ENCODE measurements at places on chromosomes 11 and 22.

DNA sequence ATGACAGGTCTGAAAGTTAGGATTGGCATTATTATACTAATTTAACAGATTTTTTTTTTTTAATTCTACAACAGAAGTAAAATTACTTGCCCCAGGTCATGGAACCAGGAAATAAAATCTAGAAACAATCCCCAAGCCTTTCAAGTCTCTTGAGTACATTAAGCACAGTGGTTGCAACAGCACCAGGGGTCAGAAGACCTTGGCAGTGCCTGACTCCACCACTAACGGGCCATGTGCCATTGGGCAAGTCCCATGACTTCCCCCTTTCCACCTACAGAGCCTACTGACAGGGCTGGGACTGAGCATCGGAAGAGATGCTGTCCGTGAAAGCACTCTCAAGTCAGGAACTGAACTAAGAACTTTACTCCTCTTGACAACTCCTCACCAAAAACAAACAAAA lies 98.6 kb upstream of the AKIP1 start:
- no peak for DNase-seq

DNA sequence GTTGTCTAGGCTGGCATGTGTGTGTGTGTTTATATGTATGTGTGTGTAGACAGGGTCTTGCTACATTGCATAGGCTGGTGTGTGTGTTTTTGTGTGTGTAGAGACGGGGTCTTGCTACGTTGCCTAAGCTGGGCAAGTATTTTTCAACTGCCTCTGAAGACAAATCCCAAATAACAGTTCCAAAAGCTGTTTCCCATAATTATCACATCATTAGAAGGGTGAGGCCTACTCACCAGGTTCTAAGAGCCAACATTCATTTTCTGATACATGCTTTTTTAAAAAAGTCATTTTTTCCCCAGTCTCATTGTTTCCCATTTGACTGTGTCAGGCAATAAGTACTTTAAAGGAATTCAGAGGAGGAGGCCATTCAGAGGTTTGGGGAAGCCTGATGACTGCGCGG lies 22.8 kb downstream of the SAA1 start:
- DNase-seq, result no peak

DNA sequence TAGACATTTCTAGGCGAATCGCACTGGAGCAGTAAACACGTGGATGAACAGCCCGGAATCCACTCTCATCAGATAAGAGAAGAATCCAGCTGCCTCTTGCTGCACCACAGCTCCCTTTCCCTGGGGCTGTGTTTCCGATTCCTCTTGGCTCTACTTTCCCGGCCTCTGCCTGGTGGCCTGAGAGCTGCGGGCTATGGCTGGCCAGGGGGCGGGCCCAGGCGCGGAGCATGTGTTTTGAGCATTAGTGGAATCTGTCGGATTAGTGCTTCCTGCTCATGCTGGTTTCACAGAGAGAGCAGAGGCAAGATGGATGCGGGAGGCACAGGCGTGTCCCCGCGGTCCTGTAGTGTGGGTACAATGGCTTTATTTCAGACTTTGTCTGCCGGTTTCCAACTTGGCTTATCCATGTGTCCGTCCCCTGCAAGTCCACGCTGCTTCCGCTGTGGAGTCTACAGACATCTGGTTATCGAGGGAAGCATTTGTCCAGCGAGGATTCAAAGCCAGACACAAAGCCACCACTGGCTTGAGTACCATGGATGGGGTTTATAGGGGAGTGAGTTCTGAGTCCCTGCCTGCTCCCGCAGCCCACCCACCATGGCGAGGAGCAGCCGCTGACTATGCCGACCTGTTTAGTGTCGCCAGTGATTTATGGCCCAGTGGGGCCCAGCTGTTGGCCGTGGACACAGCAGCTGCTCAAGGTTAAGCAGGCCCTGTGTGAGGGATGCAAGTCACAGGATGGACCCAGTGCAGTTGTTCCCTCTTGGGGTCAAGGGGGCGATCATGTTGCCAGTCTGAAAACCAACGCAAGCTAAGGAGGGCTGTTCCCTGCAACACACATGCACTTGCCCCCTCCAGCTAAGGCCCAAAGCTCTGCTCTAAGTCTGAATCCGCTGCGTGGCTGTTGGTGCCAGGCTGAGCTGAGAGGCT lies 43.3 kb upstream of the EP300 start:
- DNase-seq, result no peak

DNA sequence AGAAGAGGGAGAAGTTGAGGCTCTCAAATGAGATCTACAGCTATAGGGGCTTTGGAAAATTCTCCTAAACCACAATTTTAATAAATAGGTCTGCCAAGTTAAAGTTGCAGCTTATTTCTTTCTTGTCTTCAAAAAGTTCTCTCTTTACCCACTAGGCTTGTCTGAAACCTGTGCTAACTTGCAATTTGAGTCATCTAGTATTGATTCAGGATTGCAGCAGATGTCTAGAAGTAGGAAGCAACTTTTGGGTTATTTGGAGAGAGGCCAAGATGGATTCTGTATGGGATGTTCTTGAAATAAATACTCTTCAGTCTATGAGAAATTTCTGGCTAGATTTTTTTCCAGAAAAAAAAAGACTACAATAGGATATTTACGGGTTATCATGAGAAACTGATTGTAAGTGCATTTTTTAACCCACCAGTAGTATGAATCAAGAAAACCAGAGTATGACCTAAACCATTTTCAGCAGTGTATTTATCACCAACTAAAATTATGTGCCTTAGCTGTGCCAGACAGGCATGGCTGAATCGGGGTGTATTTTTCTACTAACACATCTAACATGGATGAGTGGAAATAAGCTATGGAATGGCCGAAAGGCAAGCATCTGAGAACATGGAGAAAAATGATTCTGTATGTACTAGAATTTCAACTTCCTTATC lies 4.9 kb upstream of the RAB38 start:
- DNase-seq, result no peak

DNA sequence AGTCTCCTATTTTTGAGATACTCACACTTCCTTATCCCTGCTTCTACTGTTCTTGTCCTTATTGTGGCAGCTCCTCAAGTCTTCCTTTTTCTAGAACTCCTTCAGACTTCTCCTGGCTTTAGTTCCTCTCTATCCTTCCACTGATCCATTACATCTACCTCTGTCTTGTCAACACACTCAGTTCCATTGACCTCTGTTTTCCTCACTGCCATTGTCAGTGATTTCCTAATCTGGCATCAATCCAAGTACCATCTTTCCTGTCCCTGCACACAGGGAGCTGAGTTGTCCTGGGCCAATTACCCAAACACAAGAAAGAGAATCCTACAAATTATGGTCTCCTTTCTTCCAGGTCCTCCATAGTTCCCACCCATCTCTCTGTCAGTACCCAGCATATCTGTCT lies 27.9 kb upstream of the RIC3 start:
- DNase-seq, result no peak

- no peak for DNase-seq
Measured at GRCh38 chr11:129639300-129639699, 176.3 kb upstream of the TMEM45B start.

GRCh38 chr22:49353235-49353634 lies 474.4 kb downstream of the BRD1 start:
- no peak for DNase-seq

DNA sequence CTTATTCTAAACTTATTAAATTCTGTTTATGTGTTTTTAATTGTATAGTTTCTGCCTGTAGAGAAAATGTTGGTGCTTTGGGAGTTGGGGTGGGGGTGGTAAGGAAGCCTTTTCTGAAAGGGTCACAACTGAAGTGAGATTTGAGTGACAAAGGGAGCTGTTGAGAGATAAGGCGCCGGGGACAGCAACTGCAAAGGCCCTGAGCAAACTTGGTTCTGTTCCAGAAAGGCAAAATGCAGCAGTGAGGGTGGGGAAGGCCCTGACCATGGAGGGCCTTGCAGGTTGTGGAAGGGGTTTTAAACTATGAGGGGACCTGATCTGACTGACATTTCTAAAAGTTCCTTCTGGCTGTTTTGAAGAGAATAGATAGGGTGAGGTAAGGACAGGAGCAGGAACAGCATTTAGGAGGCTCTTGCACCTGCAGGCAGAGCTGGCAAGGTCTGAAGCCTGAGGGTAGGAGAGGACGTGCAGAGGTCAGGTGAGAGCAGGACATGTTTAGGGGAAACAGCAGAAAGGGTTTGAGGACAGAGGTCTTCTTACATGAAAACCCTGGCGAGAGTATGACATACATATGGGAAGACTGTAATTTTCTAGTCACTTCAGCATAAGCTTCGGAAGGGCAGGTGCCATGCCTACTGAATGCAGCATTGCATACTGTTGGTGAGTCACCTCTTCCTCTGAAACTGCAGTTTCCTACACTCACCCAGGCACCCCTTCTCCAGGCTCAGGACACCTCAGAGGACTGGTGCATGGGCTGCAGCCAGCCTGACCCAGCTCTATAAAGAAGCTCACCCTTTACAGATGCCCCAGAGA lies 190.7 kb downstream of the SNX19 start:
- no peak for DNase-seq

GRCh38 chr11:134536219-134536618 lies 124.2 kb upstream of the B3GAT1 start:
- no peak for DNase-seq

DNA sequence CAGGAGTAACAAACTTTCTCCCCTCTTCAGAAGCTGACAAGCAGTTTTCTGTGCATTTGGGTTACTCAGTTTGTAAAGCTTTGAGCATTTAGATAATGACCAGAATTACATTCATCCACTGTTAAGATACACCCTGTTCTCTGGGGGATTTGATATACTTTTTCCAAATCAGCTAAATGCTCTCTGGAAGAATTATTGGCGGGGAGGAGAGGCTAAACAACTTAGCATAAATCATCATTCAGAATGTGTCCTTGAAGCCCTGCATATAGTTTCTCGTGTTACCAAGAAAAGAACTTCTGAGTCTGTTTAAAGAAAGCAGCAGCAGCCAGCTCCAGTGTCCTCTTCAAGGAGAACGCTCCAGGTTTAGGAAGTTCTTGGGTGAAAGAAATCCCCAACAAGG lies 54.9 kb upstream of the LDLRAD3 start:
- DNase-seq, result no peak

- DNase-seq, result no peak
Measured at GRCh38 chr11:83545494-83546260, 259.5 kb upstream of the CCDC90B start.

DNA sequence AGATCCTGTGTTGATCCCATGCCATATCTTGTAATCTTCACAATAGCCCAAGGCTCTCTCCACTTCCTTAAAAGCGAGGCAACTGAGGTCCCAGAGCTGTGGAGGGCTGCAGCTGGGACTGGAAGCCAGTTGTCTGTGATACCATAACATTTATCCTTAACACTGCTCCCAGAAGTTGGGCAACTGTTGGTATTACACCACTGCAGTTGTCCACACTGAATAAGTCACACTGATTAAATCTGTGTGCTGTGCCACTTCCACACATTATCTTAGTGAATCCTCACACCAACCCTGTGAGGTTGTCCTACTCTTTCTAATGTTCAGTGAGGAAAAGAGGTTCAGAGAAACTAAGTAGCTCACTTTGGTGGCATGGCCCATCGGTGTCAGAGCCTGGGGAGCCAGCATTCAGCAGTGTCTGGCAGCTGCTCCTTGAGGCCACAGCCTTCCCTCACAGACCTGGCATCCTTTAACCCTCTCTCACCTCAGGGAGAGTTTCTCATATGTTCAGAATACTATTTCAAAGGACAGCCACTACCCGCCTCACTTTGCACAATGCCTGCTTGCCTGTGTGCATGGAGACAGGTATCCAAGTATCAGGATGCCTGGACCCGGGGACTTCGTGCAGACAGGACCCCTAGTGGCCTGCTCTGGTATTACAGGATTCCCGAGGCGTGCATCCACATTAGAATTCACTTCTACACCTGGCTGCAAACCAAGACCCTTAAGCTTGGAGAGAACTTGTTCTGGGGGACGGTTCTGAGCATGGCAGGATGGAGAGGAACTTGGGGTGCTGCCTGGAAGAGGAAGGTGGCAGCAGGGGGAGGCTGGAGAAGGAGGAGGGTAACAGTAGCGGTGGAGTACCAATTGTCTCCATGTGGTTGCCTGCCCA lies 221.9 kb upstream of the TBCEL start:
- peak; percentile 51 for DNase-seq

DNA sequence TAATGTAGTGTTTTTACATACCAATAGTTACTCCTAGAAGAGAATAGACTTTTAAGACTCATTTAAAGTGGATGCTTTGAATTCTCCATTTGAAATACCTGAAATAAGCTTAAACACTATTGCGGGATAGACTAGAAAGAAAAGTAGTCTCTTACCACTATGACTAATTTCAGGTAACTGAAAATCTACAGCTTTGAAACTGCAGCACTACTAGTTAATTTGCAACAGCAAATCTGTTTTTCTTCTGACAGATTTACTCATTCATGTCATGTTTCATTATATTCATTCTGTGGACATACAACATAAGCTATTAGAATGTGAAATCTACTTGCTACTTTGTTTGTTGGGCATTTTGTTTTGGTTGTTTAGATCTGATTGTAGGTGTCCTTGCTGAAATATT lies 153.6 kb downstream of the MAML2 start:
- no peak for DNase-seq

DNA sequence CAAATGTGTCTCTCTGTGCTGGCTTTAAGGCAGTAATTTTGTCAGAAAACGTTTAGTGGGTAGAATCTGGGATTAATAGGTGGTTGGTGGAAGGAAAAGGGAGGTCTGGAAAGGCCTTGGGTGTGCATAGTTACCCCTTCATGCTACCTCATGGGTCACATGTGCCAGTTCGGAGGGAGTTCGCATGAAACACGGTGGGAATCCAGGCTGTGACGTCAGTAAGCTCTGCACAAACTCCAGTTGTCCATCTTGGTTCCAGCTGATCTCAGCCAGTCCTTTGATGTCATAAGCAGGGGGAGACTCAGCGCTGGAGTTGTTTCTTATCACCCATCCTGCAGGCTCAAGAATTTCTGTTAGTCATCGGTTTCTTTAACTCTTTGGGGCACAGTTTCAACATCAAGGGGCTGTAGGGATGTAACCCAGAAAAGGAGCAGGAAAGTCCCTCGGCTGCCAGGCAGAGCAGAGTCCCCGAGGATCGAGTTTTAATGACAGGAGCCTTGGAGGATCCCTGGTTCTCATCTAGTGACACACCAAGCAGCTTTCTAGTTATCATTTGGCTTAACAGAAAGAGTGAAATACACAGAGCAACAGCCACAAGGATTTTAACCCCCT lies 28.9 kb downstream of the MOV10L1 start:
- DNase-seq, result no peak

DNA sequence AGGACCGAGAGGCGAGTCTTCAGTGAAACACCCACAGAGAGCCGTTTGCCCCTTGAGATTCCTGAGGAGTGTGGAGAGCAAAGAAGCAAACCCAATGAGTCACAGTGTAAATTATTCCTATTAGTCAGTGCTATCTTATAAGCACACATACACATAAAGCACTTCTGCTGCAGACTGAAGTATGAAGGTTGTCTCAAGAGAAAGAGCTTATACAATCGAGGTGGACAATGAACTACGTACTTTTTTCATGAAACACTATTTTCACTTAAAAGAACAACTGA lies 37.3 kb downstream of the GALNT18 start:
- DNase-seq, result no peak

DNA sequence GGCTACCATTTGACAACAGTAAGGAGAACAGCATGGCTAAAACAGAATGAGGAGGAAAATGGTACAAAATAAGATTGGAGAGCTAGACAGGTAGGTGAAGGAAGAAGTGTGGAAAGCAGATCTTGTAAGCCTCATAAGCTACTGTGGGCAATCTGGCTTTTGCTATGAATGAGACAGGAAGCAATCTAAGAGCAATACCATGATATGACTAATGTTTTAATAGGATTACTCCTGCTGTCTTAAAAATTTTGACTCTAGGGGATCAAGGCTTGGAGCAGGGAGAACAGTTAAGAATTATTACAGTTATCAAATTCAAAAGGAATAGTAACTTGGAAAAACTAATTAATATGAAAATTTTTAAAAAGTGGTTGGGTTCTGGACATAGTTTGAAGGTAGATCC lies 1166.0 kb upstream of the CCDC90B start:
- DNase-seq, result no peak

Measured in DND-41 (cell line).